ENCODE measurements at places on chromosomes 1 and 21.

GRCh38 chr1:74328851-74329250 lies 93.7 kb downstream of the TNNI3K start:
- DNase-seq: no peak

DNA sequence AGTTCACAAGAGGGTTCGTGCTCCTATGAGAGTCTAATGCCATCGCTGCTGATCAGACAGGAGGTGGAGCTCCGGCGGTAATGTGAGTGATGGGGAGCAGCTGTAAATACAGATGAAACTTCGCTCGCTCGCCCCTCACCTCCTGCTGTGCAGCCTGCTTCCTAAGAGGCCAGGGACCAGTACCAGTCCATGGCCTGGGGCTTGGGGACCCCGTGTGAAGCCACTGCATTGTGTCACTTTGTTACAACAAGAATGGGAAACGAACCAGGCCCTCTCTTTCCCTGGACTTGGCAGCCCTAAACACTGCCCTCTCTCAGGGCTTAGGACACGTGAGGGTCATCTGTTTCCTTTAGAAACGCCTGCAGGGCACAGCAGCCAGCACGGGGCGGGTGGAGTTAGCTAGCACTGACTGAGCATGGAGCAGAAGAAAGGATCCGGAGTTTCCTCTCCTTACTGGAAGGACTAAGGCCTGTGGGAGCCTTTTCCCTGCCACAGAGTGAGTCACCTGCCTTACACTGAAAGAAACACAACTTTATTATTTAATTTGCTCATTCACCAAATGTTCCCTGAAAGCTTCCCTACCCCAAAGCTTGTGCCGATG lies 185.2 kb upstream of the TMEM51 start:
- no peak for DNase-seq

GRCh38 chr1:163401211-163401610 lies 79.5 kb downstream of the NUF2 start:
- no peak for DNase-seq

DNA sequence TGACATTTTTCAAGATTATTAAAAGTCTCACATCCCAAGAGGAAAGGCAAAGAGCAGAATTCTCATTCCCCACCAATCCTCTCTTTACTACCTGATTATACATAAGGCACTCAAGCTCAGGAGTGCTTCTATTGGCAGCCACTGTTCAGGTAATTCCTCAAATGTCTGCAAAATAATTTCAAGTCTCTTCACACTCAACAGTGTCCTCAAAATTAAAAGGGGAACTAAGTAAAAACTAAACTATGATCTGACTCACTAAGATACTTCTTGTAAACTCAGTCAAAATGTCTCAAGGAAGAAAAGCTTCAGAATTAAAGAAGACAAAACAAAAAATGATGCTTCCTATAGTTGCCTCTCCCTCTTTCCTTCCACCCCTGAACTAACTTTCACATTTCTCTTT lies 135.6 kb downstream of the GPATCH2 start:
- no peak for DNase-seq

DNA sequence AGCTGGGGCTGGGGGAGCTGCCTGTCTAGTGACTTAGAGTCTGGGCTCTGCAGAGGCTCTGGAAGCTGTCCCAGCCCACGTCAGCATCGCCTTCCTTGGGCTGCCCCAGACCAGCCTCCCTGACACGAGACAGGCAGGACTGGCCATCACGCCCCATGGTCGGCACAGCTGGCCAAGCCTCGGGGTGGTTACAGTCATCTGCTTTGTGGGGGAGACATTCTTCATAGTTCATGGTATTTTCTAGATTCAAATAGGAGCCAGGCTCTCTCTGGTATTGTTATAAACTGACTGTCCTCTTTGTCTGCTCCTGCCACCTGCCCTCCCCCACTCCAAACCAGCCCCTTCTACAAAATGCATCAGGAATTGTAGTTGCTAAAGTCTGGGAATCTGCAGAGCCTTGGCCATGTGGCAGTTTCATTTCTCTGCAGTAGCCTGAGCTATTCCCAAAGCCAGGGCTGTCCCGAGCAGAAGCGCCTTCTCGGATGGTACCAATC lies 29.4 kb downstream of the OLFML2B start:
- no peak for DNase-seq

DNA sequence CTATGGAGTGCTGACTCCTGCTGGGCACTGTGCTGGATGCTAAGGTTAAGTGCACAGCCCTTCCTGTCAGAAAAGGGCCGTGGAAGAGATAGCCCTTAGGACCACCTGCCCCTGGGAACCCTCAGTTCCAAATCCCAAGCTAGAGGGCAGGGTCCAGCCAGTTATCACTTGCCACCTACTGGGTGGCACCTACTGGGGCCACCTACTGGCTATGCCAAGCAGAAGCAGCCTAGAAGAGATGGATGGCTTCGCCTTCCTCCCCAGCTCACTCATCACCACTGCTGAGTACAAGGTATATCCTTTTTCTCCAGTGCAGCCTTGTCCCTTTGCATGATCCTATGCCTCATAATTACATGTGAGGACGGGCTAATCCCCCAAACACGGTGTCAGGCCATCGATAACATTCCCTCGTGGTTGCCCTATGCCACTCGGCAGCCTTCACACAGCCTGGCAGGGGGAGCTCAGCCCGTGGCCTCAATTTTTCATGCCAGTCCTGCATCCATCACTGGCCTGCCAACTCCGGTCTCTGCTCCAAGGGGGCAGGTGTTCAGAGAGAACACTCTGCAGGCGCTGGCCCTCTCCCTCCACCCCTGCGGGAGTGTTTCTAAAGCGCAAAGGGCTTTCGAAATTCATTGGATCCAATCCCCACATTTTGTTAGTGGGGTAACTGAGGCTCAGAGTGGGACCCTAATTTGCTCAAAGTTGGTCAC lies 49.0 kb downstream of the SYT2 start:
- DNase-seq: no peak

GRCh38 chr1:151715726-151716404 lies 738 bp downstream of the CELF3 start:
- DNase-seq: no peak

GRCh38 chr1:199223936-199224335 lies 585.1 kb downstream of the PTPRC start:
- no peak for DNase-seq

DNA sequence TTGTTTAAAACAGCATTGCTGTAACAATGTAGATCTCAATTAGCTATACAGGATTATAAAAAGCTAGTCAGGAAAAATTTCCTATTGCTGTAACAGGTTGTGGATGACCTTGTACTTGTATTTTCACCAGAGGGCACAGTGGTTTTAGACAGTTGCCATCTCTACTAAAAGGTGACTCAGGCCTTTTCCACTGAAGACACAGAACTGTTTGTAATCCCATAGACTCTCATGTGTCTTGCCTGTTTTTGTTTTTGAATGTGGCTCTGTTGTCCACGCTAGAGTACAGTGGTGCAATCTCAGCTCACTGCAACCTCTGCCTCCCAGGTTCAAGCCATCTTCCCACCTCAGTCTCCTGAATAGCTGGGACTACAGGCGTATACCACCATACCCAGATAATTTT lies 5.9 kb downstream of the MTFR1L start:
- DNase-seq: no peak

DNA sequence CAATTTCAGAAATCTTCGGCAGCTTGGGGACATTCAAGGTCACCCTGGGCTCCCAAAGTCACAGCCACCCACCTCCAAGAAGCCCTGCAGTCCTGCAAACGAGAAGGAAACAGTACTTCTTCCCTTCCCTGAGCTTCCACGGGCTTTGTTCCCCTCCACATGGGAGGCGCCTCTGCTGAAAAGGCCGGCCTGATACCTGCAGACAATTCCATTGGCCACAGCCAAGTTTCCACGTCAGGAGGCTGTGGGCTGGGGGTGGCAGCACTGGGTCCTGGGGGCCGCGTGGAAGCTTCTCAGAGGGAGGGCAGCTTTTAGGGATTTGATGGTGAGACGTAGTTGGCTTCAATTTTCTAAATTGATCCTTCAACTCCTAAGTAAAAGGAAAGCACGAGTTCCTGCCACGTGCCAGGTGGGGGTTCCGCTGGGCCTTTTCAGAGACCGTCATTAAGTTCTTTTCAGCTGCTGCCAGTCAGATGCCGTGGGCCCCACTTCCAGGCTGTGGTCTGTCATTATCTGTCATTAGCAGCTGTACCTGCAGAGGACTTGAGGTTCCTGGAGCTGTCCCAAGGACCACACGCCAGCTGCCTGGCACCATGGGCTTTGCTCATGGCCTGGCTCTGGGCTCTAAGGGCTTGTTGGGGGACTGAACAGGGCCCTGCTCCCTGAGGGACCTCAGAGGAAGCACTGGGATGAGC lies 98.7 kb downstream of the CRYAA start:
- DNase-seq: no peak

GRCh38 chr1:24142546-24143534 lies at the start of gene IL22RA1:
Gene IL22RA1, minus strand, starts transcription at chr1:24143140. Its CDS starts 58 bp downstream, at chr1:24143082.
- no peak for DNase-seq

DNA sequence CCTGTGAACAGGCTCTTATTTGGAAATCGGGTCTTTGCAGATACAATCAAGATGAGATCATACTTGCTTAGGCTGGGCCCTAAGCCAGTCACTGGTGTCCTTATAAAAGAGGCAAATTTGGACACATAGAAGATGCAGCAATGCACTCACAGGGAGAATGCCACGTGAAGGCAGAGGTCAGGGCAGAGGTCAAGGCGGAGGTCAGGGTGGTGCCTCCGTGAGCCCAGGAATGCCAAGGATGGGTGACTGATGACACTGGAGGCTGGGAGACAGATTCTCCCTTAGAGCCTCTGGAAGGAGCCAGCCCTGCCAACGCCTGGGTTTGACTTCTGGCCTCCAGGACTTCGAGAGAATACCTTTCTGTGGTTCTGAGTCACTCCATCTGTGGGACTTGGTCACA lies 22.8 kb upstream of the C1orf174 start:
- no peak for DNase-seq

GRCh38 chr1:48198970-48199369 lies 23.5 kb upstream of the SLC5A9 start:
- DNase-seq: no peak

DNA sequence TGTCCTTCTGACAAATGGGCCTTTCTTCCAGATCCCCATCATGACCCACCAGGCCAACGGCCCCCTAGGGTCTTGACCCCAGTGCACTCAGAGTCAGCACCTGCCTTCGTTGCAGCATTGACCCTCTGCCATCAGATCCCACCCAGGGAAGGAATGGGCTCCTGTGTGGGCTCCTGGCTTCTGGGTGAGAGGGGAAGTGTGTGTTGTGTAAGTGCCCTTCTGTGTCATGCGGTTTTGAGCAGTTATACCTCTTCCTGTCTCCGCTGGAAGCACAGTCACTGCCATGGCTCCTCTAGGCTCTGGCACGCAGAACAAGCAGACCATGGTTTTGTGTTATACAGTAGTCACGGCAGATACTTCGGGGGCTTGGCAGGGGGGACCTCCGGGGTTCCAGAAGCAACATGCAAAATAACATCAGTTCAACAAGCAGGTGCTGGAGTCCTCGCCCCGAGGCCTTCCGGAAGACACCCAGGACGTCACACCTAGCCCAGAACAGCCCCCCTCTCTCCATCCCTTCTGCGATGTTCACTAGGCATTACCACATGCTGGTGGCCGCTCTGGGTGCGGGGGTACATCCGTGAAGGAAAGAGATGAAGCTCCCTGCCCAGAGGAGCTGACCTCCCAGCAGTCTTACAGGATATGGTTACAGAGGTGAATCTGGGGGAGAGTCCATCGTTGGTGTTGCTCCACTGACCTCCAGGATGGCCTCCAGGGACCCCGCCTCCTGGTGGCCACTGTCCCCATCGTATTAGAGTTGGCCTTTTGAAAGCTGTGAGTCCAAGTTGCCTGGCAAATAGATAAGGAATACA lies 17.4 kb upstream of the KCNAB2 start:
- peak; percentile 23 for DNase-seq

DNA sequence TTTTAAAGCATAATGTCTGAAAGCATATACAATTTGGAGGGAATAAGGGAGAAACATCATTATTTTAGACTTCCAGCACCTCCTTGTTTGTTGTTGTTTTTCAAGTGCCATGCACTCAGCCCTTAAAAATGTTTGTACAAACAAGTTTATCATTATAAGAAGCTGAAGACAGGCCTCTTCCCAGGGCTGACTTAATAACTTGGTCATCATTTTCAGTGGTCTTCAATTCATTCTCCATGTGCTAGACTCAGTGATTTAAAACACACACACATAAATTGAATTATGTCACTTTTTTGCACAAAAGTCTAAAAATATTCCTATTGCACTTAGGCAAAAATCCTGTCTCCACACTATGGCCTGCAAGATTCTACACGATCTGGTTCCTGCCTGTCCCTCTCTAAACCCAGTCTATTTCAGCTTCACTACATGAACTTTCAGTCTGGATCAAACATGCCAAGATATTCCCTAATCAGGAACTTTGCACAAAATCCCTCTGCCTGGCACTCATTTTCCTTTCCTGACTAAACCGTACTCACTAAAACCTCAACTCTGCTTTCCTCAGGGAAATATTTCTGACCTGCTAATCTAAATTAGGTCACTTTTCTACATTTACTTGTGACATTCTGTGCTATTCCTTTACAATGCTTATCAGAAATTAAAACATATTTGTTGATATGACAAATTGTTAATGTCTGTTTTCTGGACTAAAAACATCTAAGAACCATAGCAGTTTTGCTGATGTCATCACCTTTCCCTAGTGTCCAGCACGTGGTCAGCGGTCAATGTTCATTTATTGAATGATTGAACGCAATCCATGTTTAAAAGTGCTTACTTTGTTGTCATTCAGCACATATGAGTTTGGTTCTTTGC lies 14.8 kb upstream of the GBP5 start:
- no peak for DNase-seq

- DNase-seq: no peak
Observed at GRCh38 chr1:19552291-19553010, 67.1 kb upstream of the CAPZB start.

- no peak for DNase-seq
Observed at GRCh38 chr1:185279571-185279970, 37.5 kb downstream of the IVNS1ABP start.

DNA sequence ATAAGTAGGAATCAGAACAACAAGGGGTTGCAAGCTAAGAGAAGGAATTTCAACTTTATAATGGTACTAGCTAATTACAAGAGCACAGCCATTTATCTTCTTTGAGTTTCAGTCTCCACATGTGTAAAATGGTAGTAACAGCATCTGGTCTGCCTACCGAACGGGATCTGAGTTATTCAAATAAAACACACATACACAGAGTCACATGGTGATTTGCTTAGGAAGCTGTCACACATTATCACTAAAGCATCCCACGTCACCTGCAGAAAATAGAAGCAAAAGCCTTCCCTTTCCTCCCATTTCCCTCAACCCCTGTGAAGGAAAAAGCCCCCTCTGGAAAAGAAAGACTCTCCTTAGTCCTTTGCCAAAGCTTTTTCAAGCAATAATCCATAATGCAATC lies 389.7 kb downstream of the OMA1 start:
- DNase-seq: no peak

DNA sequence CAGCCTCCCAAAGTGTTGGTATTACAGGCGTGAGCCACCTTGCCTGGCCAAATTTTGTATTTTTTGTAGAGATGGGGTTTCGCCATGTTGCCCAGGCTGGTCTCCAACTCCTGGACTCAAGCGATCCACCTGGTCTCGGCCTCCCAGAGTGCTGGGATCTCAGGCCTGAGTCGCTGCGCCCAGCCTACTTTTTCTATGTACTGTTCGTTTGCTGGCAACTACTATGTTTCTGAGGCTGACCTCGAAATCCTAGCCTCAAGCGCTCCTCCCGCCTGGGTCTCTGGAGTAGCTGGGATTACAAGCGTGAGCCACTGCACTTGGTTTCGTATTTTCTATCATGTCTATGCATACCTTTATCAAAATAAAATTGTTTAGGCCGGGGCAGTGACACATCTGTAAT lies 675 bp upstream of the TEKT2 start:
- no peak for DNase-seq

GRCh38 chr1:228003461-228004330 lies 3.1 kb upstream of the WNT3A start:
- DNase-seq: no peak

GRCh38 chr1:175167861-175168260 lies 24.7 kb downstream of the KIAA0040 start:
- no peak for DNase-seq

GRCh38 chr1:197910120-197910991 lies 6.8 kb upstream of the LHX9 start:
- no peak for DNase-seq
